Mammary epithelial cell (primary cell): ENCODE measurements at places on chromosomes 5 and 9.

GRCh38 chr9:68933434-68934328 is 80.2 kb downstream of the PRKACG start:
- DNase-seq = no peak

DNA sequence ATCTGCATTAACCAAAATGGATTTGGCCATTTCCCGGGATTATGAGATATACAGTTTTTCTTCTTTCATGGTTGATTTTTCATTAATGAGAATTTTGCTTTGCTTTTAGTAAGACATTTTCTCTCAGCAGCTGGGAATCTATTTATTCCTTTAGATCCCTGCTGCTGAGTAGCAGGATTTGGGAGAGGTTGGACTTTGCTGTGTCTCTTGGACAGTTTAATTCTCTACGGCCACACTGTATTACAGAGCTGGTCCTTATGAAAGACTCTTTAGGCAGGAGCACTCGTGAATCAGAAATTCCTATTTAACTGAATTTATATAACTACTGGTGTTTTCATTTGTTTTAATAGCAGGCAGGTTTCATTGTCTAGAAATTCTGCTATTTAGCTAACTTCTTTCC is 1.6 kb downstream of the UNC13B start:
- no peak for DNase-seq

DNA sequence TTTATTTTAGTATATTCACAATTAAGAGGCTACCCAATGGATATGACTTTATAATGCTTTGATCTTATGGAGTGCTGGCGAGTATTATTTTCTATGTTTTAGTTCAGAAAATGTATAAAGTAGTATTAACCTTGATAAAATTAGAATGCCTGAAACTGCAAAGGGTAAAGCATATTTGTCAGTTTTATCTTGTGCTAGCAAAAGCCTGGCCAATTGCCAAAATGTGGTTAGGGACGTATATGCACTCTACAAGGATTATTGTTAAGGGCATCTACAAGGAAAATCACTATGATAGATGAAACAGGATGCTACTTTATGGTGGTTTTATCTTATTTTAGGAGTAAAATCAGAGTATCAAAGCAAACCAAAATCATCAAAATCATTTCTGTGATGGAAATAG is 281.7 kb downstream of the CCDC171 start:
- no peak for DNase-seq

- no peak for DNase-seq
Observed at GRCh38 chr9:34385561-34386230, 9.0 kb upstream of the MYORG start.

GRCh38 chr5:83434946-83435345 is 36.6 kb upstream of the VCAN start:
- no peak for DNase-seq

DNA sequence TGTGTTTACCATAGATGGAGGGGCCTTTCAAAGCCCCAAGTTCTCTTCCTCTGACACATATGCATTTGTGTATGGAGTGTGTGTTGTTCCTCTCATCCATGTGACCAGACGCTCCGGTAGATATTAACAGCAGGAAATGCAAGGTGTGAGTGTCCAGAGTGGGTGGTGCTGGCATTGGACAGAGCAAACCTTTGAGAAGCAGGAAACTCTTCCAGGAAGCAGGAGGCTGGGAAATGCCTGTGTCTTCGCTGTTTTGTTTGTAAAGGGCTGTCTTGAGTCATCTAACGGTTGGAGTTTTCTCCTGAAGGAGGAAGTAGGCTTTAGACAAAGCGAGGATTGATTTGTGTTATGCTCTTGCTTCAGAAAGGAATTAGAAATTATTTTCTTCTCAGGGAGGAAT is 370.9 kb downstream of the PLK2 start:
- DNase-seq = no peak

- DNase-seq = no peak
Observed at GRCh38 chr9:6667633-6668280, 22.2 kb upstream of the GLDC start.

DNA sequence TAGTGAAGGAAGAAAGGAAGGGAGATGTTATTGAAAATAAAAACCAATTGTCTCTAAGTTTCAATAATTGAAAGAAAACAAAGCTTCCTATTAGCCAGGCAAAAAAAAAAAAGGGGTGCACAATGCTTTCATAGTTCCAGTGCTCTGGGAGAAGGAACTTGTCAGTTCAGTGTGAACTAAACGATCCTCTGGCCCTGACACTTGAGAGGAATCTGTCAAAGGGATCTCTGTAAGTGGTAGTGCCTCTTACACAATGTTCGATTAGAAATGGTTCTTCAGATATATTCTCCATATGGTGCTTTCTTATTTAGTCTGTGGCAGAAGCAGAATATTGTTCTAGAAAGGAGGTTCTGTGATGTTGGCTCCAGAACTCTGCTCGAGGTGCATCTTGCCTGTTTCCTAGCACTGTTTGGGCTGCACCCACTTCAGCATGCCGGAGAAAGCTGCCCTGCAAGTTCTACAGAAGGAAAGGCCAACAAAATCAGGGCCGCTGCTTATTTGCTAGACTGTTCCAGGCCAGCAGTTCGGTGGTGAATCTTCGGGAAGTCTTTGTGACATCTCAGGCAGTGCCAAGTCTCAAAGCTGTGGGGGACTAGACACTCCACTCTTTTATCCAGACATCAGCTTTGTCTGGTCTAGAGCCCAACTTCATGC is 90.9 kb downstream of the PIK3R1 start:
- DNase-seq = no peak

- DNase-seq = no peak
Observed at GRCh38 chr5:79243224-79243623, 7.3 kb downstream of the JMY start.

GRCh38 chr5:171317230-171317629 is 8.2 kb downstream of the TLX3 start:
- no peak for DNase-seq

DNA sequence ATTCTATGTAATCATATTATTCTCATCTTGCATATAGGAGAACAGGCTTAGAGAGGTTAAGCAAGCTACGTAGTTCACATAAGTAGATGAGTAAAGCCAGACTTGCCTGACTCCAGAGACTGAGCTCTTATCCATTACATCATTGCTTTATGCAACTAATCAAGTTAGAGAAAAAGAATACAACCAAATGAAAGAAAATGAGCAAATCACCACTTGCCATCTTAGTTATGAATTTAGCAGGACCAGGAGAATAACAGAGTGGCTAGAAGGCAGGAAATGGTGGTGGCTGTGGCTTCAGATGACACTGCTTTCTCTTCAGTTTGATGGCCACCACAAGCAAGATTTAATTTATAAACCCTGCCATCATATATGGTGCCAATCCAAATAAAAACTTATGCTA is 26.6 kb downstream of the POC5 start:
- no peak for DNase-seq

DNA sequence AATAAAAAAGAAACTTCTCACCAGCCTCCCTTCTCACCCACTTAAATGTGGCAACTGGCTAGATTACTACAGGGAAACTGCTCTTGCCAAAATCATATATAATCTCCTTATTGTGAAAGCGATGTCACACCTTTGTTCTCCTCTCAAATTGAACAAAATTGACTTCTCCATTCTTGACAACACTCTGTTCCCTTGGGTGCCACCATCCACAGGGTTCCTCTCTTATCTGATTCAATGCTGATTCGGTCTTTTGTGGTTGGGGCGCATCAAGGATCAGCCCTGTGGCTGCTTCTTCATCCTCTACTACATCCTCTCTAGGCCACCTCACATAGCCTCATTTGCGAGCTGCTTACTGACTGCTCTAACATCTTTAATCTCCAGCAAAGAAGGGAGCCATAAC is 86.1 kb downstream of the EDIL3 start:
- DNase-seq = no peak

- no peak for DNase-seq
Observed at GRCh38 chr5:119991625-119992024, 362.3 kb downstream of the FAM170A start.

GRCh38 chr9:3903906-3904305 is 378.1 kb upstream of the RFX3 start:
- no peak for DNase-seq

GRCh38 chr5:143207058-143207457 is 196.4 kb downstream of the NR3C1 start:
- DNase-seq = no peak

DNA sequence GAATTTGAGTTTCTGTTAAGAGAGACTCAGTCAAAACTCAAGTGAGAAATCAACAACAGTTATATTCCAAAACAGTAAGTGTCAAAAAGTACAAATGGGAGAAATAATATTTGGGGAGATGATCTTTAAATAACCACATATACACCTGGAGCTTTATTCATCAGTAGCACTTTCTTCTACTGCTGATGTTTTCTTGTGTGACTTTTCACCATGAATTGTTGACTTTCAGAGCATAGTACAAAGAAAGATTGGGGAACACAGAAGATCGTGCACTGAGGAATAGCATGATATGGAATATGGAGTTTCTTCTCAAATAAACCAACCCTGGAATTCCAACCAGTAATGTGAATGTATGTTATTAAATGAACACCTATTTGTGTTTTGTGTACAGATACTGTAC is 130.7 kb downstream of the MLLT3 start:
- no peak for DNase-seq

GRCh38 chr9:125189011-125189360 is 617 bp downstream of the PPP6C start:
- peak; percentile 9 for DNase-seq

- no peak for DNase-seq
Observed at GRCh38 chr5:41893074-41893851, 10.9 kb upstream of the RIMOC1 start.

DNA sequence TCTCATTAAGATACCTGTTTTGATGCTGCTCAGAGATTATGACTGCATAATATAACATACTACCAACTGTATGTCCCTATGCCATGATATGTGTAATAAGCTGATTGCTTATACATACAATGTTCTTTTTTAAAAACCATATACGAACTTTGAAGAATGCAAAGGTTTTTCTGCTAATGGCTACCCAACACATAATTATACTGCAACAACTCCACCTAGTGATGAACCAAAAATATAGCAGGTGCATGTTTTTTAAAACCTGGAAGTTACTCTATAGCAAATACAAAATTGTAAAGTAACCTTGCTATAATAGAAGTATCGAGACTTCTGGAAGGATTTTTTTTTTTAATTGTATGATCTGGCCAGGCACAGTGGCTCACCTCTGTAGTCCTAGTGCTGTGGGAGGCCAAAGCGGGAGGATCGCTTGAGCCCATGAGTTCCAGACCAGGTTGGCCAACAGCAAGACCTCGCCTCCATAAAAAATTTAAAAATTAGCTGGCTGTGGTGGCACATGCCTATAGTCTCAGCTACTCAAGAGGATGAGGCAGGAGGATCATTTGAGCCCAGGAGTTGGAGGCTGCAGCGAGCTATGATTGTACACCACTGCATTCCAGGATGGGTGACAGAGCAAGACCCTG is 49.1 kb downstream of the HOMER1 start:
- peak; percentile 2 for DNase-seq

- DNase-seq = peak; percentile 81
Observed at GRCh38 chr9:109238655-109239054, 71.6 kb upstream of the FRRS1L start.

GRCh38 chr9:97311798-97312500 is 4.5 kb downstream of the CCDC180 start:
- DNase-seq = no peak

DNA sequence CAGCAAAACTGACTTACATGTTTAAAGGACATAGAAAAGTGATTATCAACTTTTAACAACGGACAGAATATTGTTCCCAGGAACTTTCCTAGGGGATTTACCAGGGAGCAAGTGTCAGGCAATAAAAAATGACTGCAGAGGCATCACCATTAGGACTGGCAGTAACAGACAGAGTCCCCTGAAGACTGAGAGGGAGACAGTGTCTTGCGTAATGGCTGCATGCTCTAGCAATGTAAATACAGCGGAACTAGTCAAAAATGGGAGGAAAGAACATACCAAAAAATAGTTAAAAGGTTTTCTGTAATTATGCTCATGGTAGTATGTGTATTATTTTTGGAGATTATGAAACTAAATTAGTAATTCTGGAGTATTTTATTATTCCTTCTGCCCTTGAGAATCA is 181.8 kb downstream of the CRB2 start:
- DNase-seq = no peak

DNA sequence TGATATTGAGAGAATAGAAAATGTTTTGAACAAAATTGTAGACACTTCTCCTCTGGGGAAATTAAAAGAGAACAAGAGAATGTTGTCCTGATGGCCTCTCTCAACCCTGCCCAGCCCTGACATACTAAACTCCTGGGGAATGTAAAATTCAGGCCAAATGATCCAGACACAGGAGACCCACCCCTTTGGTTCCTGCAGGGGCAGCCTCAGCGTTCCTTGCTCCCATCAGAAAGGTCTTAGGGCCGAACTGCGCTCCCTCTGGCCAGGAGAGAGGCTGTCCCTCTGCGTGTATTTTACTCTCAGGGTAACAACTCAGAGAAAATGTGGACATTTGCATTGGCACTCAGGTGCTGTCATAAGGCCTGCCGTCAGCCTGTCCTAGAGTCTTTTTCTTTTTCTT is 616.3 kb upstream of the KLF4 start:
- no peak for DNase-seq

- peak; percentile 42 for DNase-seq
Observed at GRCh38 chr5:142433526-142434321, 108.9 kb upstream of the SPRY4 start.

- DNase-seq = no peak
Observed at GRCh38 chr9:36218011-36218410, 27.3 kb downstream of the CLTA start.

DNA sequence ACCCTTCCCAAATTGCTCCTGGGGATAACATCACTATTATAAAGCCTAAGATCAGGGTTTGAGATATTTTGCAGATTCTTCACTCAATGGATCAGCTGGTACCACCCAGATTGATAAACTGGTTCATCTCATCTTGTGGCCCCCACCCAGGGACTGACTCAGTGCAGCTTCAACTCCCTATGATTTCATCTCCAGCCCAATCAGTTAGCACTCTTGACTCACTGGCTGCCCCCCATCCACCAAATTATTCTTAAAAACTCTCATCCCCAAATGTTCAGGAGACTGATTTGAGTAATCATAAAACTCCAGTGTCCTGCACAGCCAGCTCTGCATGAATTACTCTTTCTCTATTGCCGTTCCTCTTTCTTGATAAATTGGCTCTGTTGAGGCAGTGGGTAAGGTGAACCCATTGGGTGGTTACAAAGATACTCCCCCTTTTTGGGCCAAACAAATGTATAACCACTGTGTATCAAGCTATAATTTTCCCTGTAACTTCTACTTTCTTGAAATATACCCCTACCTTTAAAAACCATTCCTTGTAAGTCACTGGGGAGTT is 263.3 kb upstream of the IL12B start:
- DNase-seq = no peak

GRCh38 chr9:107548298-107549142 is 59.0 kb upstream of the KLF4 start:
- DNase-seq = peak; percentile 86
